A549 treated with dexamethasone at 1 μM for 4 hours (cell line): ENCODE measurements at places on chromosomes 1 and 21. TPM values are rescaled to one million over a fixed set of nuclear protein-coding genes. Genes with fewer than 3 reads are reported as not detected.

The TRABD2B gene
- 3.8 to 4.8 TPM (median 4.7 TPM) in 5 replicates for total RNA-seq

The TENT5C gene
- total RNA-seq, result 0.08 to 0.14 TPM (median 0.11 TPM) in 5 replicates

The DYNLT4 gene
- 0.38 to 0.73 TPM (median 0.53 TPM) in 4 of 5 replicates, not detected in the other for total RNA-seq

The ARHGEF16 gene
- total RNA-seq, result 3.1 to 5.6 TPM (median 5.1 TPM) in 5 replicates
